Dermis lymphatic vessel endothelial cell (primary cell): ENCODE measurements at places on chromosomes 2 and 18. TPM values are rescaled to one million over a fixed set of nuclear protein-coding genes. Genes with fewer than 3 reads are reported as not detected.

Gene SLC25A52
- 0.17 TPM in 1 of 2 replicates, not detected in the other for total RNA-seq

Gene TTR
- total RNA-seq = not detected in 2 replicates

Gene PLA2R1
- total RNA-seq = 22.3 and 30.3 TPM in 2 replicates

Gene FBXO48
- 0.33 and 0.34 TPM in 2 replicates for total RNA-seq

Gene FOXD4L1
- total RNA-seq = under 0.01 TPM in 1 of 2 replicates, not detected in the other

Gene CYRIA
- total RNA-seq = 33.6 and 46.8 TPM in 2 replicates

Gene C1QL2
- total RNA-seq = not detected in 2 replicates
